Mesothelial cell of epicardium (in vitro differentiated cells): ENCODE measurements at places on chromosomes 11 and 22.
A peak's percentile ranks its signal among the peaks of the same experiment; 100 is the strongest.

- no peak for DNase-seq
Measured at GRCh38 chr11:111395081-111395480, 16.0 kb upstream of the POU2AF1 start.

DNA sequence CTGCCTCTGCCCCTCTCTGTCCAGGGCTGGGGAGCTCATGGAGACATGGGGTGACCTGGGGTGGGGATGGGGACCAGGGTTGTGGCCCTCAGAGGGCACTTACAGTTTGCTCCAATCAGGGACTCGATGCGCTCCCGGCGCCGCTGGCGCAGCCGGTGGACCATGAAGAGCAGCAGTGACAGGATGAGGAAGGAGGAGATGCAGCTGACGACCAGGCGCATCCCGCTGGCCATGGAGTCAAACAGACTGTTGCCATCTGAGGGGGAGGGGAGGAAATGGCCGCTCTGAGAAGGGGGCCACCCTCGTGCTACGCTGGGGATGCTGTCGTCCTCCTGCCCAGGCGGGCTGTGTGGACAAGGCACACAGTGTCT, 80.5 kb downstream of the DGCR2 start:
- DNase-seq = no peak

DNA sequence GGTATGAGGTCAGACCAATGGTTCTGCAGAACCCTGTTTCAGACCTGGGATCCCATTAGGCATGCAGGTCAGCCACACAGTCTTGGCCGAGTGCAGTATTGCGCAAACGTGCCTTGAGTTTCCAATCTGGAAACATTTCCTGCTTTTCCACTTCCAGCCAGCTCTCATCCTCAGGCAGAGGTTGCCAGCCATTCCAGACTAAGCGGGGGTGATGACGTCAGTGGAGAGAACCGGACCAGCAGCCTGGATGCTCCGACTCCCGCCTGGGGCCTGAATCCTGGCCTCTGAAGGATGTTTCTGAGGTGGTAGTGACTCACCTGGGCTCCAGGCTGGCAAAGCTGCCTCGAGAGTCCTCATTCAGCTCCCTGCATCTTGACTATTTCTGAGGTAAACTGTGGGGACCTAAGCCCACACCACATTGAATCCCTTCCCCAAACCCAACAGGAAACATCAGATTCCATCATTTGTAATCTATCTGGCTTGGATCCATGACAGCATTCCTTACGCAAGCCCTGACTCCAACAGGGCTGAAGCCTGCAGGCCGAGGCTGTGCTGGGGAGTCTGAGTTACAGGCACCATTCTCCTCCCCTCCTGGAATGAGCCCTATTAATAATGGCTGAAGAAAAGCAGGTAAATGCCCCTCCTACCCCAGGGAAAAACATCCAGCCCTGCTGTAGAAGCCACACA, 83.0 kb downstream of the ABTB2 start:
- DNase-seq = peak; percentile 62

DNA sequence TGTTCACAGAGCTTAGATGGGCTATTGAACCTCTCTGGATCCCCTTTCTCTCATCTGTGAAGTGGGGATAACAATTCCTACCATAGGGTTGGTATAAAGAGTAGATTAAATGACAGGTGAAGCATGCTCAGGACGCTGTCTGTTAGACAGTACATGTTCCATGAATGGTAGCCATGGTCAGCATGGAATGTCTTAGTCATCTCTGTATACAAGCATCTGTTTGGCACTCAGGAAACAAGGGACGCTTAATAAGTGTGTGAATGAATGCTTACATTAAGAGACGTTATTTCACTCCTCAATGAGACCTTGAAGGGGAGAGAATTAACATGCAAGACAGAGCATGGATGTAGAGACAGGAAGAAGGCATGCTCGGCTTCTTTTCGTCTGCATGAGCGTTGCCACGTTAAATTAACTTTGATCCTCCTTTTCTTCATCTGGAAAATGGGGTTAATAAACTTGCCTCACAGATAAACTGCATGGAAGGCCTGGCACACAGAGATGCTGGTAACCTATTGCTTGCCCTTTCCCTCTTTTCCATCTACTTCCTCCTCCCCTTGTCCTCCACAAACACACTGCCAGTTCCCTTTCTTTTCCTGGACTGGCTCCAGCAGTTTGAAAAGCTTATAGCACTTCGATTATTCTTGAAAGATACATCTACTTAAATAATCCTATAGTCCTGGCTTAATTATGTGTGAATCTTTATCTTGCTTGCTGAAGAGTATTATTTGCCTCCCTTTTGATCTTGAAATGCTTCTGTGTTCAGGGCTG, 267.2 kb upstream of the MTNR1B start:
- no peak for DNase-seq

- DNase-seq = no peak
Measured at GRCh38 chr11:23095650-23096189, 235.4 kb upstream of the CCDC179 start.

DNA sequence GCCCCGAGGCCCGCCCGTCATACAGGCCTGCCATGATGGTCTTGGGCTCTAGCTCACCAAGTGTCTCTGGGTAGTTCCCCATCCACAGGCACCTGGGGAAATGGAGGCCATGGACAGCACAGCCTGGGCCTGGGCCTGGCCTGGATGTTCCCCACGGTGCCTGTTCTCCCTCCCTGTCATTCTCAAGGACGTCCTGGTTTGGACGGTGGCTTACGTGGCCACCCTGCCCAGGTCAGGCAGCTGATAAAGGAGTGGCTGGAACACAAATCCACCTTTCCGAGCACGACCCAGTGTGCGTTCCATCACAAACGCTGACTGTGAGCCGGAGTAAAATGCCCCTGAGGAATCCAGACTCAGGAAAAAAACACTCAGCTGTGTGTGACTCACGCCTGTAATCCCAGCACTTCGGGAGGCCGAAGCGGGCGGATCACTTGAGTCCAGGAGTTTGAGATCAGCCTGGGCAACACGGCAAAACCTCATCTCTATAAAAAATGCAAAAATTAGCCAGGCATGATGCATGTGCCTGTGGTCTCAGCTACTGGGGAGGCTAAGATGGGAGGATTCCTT, 41.2 kb upstream of the TESMIN start:
- no peak for DNase-seq

- DNase-seq = no peak
Measured at GRCh38 chr11:27060816-27061460, 20.3 kb downstream of the BBOX1 start.

DNA sequence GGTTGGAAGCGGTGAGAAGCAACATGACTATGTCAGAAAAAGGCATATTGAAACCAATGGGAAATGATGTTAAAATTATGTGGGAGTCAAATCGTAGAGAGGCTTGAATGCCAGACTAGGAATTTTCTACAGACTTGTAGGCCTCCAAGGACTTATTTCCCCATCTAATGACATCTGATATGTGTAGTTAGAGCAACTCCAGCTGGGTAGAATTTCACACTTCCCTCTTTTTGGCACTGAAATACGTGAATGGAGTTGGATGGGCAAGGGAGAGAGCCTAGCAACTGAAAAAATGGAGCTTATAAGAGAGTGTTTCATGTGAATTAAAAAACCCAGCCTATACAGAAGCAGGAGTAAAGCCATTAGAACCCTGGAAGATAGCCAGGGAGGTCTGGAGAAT, 304.2 kb downstream of the INSC start:
- DNase-seq = no peak

GRCh38 chr22:25027043-25027906, 74.8 kb downstream of the KIAA1671 start:
- no peak for DNase-seq

DNA sequence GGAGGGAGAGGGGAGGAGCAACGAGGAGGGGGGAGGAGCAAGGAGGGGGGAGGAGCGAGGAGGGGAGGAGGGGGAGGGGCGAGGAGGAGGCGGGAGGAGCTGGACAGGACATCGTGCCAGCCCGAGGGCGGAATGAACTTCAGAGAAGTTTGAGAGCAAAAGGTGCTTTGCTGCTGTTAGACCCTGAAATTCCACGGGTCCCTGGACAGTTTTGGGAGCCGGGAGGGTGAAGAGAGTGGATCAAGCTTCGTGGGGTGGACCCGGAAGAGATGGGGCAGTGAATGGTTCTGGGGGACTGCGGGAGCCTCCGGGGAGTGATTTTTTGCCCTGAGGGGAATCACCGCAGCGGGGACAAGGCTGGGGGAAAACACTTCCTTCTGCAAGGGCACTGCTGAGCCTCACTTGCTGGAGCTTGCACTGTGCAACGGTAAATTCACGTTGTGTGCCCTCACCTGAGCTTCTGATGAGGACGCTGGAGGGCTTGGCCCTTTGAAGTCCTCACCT, 10.7 kb upstream of the NLRP6 start:
- DNase-seq = no peak

DNA sequence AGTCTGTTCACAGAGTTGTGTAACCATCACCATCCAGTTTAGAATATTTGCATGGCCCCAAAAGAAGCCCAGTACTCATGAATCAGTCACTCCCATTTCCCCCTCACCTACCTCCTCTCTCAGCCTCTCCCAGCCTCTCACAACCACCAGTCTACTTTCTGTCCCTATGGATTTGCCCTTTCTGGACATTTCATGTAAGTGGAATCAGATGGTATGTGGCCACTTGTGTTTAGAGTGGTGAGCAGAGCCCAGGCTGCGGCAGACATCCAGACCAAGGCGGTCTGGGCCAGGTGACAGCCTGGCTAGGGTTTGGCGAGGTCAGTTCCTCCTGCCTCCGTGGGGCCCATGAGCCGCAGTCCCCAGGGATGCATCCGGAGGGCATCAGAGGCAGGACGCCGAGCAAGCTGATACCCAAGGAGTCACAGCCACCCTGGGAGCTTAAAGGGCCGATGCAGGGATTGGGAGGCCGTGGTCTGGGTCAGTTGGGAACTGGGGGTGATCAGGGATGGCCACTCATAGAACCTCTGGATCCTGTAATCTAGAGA, 53.3 kb upstream of the CLDN5 start:
- DNase-seq = no peak

- no peak for DNase-seq
Measured at GRCh38 chr22:29623553-29624169, 20.2 kb downstream of the NF2 start.

- no peak for DNase-seq
Measured at GRCh38 chr11:61377461-61378160, 14.8 kb upstream of the TMEM216 start.

DNA sequence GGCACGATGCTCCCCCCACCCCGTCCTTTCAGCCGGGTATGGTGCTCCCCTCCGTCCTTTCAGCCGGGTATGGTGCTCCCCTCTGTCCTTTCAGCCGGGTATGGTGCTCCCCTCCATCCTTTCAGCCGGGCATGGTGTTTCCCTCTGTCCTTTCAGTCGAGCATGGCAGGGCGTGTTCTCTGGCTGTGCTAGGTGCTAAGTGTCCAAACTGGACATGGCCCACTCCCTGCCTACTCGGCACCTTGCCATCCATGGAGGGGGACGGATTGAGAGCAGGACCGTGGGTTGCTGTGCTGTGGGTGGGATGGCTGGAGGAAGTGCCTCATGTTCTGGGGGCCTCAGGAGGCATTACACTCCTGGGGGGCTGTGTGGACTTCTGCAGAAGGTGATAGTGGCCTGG, 45.5 kb downstream of the MUC6 start:
- DNase-seq = no peak

DNA sequence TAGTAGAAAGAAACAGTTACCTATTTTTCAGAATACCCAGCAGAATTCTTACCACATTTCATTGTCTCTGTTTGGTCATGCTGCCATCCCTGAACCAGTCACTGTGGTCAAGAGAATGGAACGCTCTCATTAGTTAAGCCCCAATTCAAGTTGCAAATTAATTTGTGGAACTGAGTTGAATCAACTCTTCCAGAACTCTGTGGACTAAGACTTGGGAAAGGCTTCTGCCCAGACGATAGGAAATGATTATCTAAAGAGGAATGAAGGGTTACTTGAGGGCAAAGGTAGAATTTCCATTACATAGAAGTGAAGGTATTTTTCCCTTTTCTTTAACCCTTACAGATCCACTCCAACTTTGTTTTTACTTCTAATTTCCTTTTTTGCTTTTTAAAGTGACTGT, 286.4 kb downstream of the DYNC2H1 start:
- DNase-seq = no peak

GRCh38 chr11:1370186-1371025, 19.3 kb upstream of the BRSK2 start:
- no peak for DNase-seq

DNA sequence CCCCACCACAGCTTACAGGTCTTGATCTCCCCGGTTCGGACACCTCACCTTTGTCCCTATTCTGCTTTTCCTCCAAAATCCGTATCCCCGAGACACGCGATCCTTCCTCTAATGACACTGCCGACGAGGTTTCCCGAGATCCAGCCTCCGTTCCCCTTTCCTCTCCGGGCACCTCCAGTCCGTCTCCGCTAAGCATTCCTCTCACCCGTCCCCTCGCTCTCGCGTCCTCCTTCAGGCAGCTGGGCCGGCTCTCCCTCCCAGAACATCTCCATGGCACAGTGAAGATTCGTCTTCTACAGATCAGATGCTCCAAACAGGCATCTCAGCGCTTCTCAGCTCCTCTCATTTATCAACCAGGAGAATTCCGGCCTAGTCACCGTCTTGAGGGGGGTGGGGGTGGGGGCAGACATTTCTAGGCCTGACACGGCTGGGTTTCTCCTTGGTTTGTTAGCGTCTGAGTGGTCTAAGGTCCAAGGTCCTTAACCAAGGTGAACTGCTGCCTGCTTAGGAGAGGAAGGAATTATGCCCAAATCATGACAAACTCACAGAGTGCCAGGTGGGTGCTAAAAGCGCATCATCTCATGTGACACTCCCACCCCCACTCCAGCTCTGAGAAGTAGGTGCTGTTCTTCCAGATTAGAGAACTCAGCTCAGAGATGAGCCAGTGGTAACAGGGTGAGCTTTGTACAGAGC, at the start of gene SPTBN2:
Gene SPTBN2 (minus strand): TSS at position 524 of the 693 bp plus-strand sequence. CDS start 7,976 bp downstream, outside the sequence.
- peak; percentile 65 for DNase-seq

DNA sequence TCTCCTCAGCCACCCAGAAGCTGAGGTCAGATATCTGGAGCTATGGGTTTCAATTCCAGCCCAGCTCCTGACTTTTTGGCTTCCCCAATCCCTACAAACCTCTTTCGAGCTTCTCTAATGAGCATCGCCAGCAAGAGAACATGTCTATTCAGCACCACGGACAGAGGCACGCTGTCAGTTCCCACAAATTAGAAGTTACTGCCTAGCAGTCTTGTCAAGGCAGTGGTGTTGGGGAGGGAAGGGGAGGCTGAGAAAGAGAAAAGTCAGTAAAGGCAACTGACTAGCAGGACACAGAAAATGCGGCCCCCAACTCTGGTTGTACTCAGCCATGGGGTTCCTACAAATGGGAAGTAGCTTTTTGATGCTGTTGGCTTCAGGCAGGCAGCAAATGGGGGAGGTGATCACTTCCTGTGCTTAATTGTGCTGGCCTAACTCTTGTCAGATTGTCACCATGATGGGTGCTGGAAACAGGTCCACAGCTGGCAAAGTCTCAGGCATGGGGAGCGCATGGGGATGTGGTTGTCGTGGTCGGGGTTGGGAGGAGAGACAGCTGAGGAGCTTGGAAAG, 205.9 kb downstream of the ST3GAL4 start:
- peak; percentile 50 for DNase-seq

DNA sequence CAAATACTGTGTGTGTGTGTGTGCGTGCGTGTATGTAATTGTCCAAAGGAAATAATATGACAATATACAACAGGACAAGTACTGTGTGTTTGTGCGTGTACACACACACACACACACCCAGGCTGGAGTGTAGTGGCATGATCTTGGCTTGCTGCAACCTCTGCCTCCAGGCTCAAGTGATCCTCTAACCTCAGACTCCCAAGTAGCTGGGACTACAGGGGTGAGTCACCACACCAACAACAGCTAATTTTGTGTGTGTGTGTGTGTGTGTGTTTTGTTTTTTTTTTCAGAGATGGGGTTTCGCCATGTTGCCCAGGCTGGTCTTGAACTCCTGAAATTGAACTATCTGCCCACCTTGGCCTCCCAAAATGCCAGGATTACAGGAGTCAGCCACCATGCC, 61.5 kb downstream of the NUP98 start:
- no peak for DNase-seq

- no peak for DNase-seq
Measured at GRCh38 chr22:36872084-36872483, 11.3 kb downstream of the NCF4 start.
